Posterior cingulate gyrus (tissue), 11 donors: ENCODE measurements at places on chromosomes 1 and 21.
A peak's percentile ranks its signal among the peaks of the same experiment; 100 is the strongest.

- DNase-seq: no peak
Observed at GRCh38 chr1:56156971-56157876, 422.1 kb downstream of the PLPP3 start.

GRCh38 chr1:96481409-96481808, 240.2 kb upstream of the PTBP2 start:
- no peak for DNase-seq

GRCh38 chr1:161914595-161914994, 109.1 kb downstream of the OLFML2B start:
- no peak for DNase-seq

- DNase-seq: no peak
Observed at GRCh38 chr1:66380452-66381212, 153.3 kb upstream of the SGIP1 start.

GRCh38 chr1:228848406-228848805, 113.1 kb downstream of the RHOU start:
- DNase-seq: no peak

- no peak for DNase-seq
Observed at GRCh38 chr1:36328713-36329112, 5.3 kb upstream of the EVA1B start.

GRCh38 chr1:42736152-42736551, 3.9 kb downstream of the CLDN19 start:
- no peak for DNase-seq

- DNase-seq: no peak
Observed at GRCh38 chr1:116218922-116219321, 107.7 kb downstream of the MAB21L3 start.

GRCh38 chr21:36402339-36402738, 17.1 kb downstream of the CHAF1B start:
- no peak for DNase-seq

- DNase-seq: no peak
Observed at GRCh38 chr1:41574842-41575241, 90.4 kb upstream of the EDN2 start.

- no peak for DNase-seq
Observed at GRCh38 chr1:183096894-183097293, 73.7 kb downstream of the LAMC1 start.

GRCh38 chr1:94552071-94552586, 10.6 kb upstream of the F3 start:
- no peak for DNase-seq

GRCh38 chr1:78339490-78339889, 151.3 kb upstream of the PTGFR start:
- no peak for DNase-seq

- no peak for DNase-seq
Observed at GRCh38 chr1:108695535-108695934, 3.4 kb downstream of the PRPF38B start.

DNA sequence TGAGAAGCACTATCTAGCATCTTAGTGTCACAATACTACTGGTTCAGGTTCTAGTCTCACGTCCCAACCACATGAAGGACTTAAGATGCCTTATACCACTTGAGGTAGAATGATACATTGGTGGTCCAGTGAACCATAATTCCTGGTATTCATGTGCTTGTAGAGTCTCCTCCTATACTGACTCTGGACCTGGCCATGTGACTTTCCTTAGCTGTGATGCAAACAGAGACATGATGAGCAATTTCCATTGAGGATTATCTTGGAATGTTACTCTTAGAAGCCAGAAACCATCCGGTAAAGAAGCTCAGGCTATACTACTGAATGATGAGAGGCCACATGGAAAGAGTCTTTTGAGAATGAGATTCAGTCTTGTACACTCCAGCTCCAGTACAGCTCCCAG, 105.7 kb downstream of the NME7 start:
- no peak for DNase-seq

DNA sequence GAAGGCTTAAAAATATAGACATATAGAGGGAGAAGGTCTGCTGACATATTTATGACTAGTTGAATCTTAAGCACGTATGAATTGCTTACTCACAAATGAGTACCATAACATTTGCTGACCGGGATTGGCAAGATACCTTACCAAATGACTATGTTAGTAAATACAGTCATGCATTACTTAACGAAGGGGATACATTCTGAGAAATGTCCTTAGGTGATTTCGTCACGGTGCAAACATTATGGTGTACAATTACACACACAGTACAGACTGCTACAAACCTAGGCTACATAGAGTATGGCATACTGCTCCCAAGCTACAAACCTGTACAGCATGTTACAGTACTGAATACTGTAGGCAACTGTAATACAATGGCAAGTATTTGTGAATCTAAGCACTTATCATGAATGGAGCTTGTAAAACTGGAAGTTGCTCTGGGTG, 19.4 kb upstream of the UBE2U start:
- DNase-seq: no peak

GRCh38 chr21:17726047-17726829, 92.9 kb downstream of the C21orf91 start:
- DNase-seq: no peak

DNA sequence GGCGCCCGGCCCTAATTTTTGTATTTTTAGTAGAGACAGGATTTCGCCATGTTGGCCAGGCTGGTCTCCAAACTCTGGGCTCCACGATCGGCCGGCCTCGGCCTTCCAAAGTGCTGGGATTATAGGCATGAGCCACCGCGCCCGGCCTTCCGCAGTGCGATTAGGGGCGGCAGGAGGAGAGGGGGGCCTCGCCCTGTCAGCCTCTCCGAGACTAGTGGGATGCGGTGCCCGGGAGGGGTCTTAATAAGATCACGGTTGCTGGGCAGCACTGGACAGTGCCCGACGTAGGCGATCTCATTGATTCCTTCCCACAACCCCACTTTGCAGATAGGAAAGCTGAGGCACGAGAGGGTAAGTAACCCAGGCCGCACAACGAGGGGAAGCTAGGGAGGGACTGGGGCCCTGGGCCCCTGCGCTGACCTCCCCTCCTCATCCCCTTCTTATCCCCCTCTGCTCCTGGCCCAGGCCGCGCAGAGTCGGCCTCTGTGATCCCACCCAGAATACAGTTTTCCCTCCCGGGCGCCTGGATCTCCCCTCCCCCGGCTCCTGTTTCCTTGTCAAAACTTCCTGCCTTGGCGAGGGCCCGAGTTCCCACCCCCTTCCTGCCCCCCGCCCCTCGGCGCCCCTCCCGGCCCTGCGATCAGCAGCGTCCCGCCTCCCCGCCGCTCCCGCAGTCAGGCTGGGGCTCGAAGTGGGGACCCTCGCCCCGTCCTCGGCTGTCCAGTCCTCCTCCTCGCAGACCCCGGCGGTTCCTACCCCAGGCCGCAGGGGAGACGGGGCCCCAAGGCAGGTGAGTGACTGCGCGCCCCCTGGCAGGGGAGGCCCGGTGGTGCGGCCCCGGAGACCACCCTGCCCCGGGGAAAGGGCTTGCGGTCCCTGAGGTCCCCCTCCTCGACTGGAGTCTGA, at the start of gene PEAR1:
TSS of gene PEAR1 (plus strand) at position 671 of the 906 bp plus-strand sequence. CDS start 10,209 bp downstream, outside the sequence.
- no peak for DNase-seq

GRCh38 chr1:32713081-32713480, 10.5 kb upstream of the SYNC start:
- no peak for DNase-seq

GRCh38 chr1:36187800-36188593, 32.0 kb downstream of the MAP7D1 start:
- DNase-seq: peak; percentile 87

GRCh38 chr1:160374306-160375110, 7.6 kb downstream of the NHLH1 start:
- DNase-seq: no peak

GRCh38 chr1:70071601-70072000, 133.8 kb downstream of the LRRC40 start:
- DNase-seq: no peak

DNA sequence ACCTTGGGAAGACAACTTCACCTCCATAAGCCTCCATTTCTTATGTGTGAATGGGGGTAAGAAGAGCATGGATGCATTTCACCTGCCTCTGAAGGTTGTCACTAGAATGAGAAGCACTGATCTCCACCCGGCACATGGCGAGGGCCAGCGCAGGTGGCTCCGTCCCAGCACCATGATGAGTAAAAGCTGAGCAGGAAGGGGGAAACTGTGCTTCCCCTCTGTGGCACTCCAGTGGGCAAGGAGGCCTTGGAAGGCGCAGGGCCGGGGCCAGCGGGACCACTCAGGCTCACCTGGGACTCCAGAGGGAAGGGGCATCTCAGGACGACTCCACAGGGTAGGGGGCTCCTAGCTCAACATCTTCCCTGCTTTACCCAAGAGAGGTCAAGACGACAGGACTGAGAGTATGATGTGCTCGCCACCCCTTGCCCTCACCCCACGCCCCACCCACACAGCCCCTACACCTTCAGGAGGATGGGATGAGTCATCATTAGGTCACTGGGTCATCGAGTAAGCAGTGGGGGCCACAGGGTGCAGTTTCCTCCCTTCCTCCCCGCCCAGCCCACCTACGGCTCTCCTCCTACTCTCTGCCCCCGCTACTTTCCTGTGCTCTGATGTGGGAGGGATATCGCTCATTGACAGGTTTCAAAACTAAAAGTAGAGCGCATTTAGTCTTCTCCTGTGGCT, 112.1 kb downstream of the HIVEP3 start:
- DNase-seq: no peak

GRCh38 chr1:112791723-112792104, 76.6 kb upstream of the PPM1J start:
- no peak for DNase-seq

- peak; percentile 24 for DNase-seq
Observed at GRCh38 chr1:36217670-36218069, 6.6 kb upstream of the THRAP3 start.

DNA sequence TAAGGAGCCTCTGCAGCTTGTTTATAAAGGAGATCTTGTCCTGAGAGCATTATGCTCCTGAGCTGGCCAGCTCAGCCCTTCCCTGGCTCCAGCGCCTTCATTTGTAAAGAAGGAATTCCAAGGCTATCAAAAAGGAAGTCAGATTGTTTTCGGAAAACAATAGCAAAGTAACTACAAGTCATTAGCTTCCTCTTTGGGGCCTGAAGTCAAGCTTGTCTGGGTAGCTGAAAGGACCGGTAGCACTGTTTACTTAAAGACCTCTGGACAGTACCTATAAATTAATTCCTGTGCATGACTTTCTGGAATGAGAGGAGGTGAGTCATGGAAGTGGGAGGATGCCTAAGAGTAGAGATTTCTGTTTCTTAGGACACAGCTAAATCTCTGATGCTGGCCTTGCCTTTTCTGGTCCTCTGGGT, 20.7 kb upstream of the GJA5 start:
- no peak for DNase-seq

GRCh38 chr21:33402001-33402979, 923 bp upstream of the IFNGR2 start:
- DNase-seq: peak; percentile 51

- DNase-seq: no peak
Observed at GRCh38 chr1:68791800-68792199, 294.9 kb upstream of the DEPDC1 start.

DNA sequence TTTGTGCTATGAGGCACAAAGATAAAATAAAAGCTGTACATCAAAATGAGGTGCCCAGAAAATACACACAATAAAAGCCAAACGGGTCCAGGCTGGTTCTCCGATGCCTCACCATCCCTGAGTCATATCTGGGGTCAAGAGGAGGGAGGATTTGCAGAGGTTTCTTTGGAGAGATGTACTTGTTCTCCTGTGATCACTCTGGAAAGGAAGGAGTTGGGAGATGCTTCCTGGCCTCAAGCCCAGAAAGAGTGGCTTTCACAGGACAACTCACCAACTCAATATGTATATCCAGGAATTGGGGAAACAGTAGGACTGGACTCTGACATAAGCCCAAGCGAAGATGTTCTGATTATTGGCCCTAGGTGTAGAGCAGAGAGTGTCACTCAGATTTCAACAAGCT, 51.9 kb downstream of the DIPK1A start:
- DNase-seq: peak; percentile 39

DNA sequence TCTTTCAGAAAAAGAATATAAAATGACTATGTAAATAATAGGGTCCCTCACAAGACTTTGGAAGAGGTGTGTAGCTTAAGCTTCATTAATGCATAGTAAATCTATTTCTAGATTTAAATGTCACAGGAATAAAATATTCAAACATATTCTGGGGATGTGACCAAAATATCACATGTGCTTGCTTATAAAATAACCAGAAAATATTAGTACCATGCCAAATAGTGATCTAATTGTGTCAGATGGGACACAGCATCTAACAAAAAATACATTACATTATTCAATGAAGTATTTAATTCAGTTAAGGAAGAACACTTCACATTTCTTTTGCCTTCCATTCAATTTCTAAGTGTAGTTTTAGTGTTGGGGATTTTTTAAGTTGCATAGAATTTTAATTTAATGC, 179.5 kb downstream of the LRRC40 start:
- DNase-seq: no peak

DNA sequence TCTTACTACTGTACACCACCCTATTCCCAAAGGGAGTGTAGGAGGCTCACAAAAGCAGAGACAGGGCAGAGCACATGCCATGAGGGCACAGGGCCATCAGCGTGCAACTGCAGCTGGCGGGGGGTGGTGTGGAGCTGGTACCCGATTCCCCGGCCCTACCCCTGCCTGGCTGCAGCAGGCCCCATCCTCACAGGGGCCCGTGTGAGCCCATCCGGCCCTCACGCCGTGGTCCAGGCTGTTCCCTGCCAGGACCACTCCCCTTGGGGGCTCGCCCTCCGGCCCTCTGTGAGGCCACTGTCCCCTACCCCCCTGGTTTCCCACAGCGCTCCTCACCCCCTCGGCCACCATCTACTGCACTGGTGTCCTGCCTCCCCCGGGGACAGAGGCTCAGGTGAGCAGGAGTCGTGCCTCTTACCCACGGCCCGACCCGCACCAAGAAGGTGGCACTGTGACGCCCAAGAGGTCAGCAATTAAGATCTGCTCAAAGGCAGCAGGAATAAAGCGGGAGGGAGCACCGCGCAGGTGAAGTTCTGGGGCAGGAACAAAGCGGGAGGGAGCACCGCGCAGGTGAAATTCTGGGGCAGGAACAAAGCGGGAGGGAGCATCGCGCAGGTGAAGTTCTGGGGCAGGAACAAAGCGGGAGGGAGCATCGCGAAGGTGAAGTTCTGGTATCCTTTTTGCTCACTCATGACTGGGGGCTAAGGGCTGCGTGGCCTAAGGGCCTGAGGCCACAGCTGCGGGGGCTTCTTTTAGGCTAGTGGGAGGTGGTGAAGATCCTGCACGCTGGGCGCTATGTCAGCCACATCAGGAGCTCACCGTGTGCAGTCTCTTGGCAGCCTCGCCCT, 3.9 kb downstream of the POFUT2 start:
- no peak for DNase-seq

GRCh38 chr1:36183309-36183856, 27.4 kb downstream of the MAP7D1 start:
- DNase-seq: no peak

GRCh38 chr21:15062606-15062965, 2.2 kb downstream of the NRIP1 start:
- DNase-seq: no peak

DNA sequence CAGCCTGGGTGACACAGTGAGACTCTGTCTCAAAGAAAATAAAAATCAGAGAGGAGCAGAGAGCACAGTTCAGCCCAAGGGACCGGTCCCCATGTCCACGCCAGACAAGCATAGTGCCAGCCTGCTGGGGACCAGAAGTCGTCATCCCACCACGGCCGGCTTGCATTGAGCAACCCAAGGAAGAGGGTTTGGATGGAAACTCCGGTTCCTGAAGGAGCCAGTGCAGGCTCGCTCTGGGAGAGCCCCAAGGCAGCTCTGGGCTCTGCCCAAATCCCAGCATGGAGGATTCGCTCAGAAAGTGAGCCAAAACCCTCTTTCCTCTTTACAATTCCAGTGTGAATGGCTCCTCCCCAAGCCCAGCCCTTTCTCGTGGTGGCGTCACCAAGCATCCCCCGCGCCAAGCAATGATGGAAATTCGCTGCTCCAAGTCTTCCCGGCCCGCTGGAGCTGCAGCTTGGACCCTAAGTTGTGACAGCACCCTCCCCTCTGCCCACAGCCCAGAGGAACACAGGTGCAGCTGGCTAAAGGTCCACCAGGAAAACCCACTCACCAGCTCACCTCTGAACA, 64.1 kb upstream of the SLC25A33 start:
- no peak for DNase-seq
